ENCODE measurements at places on chromosomes 5 and 9.

DNA sequence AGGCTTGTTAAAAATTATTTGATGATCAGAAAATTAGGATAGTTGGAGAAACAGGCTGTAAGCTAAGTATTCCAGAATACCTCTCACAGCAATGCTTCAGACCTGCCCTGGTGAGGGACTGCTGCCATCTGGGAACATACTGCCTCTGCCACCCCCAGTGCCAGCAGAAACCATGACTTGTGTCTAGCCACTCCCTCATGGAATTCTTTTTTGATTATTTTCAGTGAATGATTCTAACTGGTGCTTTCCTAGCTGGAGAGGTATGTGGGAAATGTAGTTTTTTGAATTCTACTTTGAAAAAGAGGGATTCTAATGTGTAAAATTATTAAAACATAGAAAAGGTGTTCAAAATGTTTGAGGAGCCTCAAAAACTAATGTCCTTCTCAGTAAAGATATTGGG is 126.3 kb downstream of the HMHB1 start:
- no peak for DNase-seq

DNA sequence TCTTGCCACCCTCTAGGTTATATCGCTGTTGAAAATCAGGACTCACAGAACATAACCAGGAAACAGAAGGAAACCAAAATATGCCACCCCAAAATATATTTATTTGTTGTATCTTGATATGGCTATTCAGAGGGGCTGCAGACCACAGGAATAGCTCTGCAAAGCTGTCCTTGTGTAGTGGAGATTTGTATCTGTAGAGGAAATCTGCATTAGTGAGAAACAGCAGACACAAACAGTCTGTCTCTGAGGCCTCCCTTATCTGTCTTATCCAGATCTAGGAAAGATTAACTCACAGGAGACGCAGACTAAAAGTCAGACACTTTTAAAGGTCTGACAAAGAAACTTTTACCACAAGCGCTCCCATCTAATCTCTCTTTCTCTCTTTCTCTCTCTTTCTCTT is 54.1 kb upstream of the CEMIP2 start:
- DNase-seq = no peak

DNA sequence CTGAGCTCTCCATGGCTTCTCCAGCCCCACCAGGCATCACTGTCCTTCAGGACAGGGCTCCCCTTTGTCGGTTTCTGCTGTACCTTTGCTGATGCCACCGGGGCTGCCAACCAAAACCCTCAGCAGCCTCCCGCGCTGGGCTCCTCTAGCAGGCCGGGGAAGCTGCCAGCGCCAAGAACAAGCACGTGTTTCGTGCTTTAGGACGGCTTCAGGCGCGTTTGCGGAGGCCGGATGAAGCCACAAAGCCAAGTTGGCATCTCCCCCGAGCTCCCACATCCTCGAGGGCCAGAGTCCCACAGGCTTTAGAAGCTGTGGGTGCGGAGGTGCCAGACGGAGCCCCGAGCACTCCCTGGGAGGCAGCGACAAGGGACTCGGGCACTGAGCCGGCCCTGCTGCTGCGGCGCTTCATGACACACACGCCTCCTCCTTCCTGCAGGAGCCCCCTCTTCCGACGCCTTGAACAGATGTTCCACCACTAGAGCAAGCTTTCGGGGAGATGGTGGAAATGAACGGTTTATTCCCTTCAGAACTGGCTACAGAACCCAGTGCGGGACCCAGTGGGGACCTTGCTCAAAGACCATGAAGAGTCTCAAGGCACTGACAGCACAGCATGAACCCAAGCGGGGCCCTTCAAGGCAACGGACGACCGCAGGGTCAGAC is 36.7 kb downstream of the SARDH start:
- no peak for DNase-seq

GRCh38 chr9:76560481-76560922 is 101.5 kb downstream of the GCNT1 start:
- DNase-seq = no peak

- no peak for DNase-seq
Observed at GRCh38 chr5:77636641-77637169, 1.8 kb downstream of the OTP start.

DNA sequence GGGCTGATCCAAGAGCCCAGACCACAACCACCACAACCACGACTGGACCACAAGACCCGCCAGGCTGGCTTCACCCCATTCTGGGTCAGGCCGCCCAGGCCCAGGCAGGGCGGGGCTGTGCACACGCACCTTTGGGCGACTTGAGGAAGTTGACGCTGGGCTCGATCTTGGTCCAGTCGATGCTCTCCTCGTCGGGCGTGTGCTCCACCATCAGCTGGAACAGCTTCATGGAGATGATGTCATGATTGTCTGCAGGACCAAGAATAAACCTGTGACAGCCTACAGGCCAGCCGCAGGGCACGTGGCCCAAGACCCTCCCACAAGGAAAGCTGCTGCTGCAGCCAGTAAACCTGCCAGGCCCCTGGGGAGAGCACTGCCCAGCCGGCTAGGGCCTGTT is 17.3 kb downstream of the LMAN2 start:
- DNase-seq = no peak

GRCh38 chr9:84916769-84917168 is 247.2 kb downstream of the NTRK2 start:
- DNase-seq = no peak

GRCh38 chr5:65199993-65200675 is 281.6 kb downstream of the ADAMTS6 start:
- DNase-seq = no peak

- no peak for DNase-seq
Observed at GRCh38 chr9:138046641-138047301, 169.2 kb downstream of the CACNA1B start.

- no peak for DNase-seq
Observed at GRCh38 chr5:146766013-146766412, 112.5 kb downstream of the PPP2R2B start.

GRCh38 chr9:25960178-25960577 is 281.9 kb upstream of the TUSC1 start:
- DNase-seq = no peak

GRCh38 chr5:89572696-89573095 is 689.7 kb upstream of the MEF2C start:
- DNase-seq = no peak

DNA sequence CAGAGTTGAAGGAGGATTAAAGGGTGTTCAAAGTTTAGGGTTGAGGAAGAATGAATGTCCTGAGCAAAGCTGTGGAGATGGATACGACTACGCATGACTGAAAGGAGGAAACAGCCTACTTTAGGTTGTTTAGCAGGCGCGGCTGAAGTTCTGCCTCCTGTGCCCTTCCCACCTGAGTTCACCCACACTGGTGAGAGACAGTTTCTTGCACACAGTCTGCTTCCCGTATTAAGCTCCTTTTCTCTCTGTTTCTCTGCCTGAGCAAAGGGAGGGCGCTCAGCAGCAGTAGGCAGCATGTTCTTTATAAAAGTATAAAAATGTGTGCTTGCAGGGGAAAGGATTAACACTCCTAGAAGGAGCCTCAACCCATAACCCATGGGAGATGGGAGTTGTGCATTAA is 224.0 kb upstream of the SMARCA2 start:
- no peak for DNase-seq

- no peak for DNase-seq
Observed at GRCh38 chr5:1661831-1662558, 137.6 kb downstream of the MRPL36 start.

- DNase-seq = no peak
Observed at GRCh38 chr5:104096451-104096850, 533.9 kb upstream of the NUDT12 start.

DNA sequence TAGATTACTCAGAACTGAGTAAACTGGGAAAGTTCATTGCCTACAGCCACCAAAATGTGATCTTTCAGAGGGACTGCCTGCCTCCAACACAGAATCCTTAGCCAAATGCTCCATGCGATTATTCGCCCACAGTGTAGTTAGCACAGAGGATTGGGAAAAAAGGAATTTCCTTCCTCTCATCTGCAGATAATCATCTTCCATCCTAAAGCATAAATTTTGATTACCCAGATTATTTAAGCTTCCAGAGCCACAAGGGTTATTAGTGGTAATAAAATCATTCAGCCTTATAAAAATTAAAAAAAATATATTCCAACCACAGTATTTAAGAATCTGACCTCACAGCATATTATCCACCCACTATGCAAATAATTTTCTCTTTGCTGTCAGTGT is 285.3 kb upstream of the GRAMD2B start:
- DNase-seq = no peak

DNA sequence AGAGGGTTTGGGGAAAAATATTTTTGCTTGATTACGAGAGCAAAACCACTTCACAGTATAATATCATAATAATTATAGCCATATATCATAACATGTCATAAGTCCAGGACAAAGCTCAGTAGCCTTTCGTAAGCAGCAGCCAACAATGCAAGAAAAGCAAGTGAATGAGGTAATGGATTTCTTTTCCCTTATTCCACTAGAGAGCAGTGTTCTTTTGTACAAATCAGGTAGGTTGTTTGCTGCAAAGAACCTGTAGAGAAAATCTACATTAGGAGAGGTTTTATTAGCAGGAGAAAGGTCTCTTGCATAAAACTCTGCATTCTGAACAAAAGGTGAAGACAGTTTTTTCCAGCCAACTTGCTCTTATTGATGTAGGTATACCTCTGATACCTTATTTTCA is 1033.4 kb downstream of the TLE4 start:
- DNase-seq = no peak

GRCh38 chr5:154334406-154335064 is 111.3 kb upstream of the SAP30L start:
- no peak for DNase-seq

DNA sequence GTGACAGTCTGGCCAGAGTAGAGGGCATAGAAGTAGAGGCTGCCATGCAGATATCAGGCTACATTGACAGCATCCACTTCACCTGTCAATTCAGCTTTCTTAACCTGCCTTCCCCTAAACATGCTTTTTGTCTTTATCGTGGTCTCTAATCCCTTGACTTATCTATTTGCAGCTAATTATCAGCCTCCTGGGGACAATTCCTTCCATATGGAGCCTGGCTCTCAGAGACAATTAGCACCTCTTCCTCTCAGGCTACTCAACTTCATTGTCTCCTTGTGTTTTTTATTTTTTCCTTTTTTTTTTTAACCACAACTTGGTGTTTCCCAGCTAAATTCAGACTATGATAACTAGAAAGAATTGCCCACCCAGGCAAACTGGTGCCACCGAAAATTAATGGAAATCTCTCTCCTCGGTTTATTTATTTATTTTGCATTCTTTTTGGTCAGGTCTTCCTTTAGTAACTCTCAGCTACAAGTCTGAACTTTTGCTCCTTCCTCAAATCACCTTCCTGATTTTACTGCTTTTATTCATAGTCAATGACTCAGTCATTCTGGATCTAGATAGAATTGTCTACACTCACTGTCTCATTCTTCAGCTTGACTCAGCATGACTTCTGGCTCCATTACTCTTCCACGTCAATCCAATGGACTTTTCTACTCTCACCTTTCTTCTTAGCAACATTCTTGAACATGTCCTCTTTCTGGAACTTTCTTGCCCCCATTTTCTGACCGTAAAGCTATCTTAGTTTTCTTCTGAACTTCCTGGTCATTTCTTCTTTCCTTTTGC is 63.0 kb upstream of the BASP1 start:
- DNase-seq = no peak

Data from stimulated activated CD8-positive, alpha-beta memory T cell treated with anti-CD3 and anti-CD28 coated beads, Interleukin-4, amount 100 ng/mL, for 1 hour (primary cell).